Stimulated activated CD8-positive, alpha-beta memory T cell treated with anti-CD3 and anti-CD28 coated beads, Interleukin-2, amount 100 ng/mL, for 1 hour (primary cell): ENCODE measurements at places on chromosomes 2 and 18.

DNA sequence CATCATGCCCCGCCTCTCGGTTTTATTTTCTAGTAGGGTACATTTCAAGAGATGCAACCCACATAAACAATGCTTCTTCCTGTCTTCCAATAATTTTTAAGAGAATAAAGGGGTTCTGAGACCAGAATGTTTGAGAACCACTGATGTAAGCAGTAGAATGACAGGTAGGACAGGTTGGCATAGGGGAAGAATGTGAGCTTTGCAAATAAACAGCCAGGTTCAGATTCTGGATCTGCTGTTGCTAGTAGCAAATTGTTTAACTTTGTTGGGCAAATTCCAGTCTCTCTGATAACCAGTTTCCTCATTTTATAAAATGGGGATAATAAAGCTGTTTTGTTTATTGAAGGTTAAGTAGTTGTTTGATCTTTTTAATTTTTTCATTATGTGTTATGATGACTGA is 32.8 kb downstream of the SOCS6 start:
- no peak for DNase-seq

GRCh38 chr2:1795261-1796231 is 51.2 kb upstream of the PXDN start:
- DNase-seq: no peak

- no peak for DNase-seq
Measured at GRCh38 chr2:42844901-42845821, 52.8 kb upstream of the HAAO start.

DNA sequence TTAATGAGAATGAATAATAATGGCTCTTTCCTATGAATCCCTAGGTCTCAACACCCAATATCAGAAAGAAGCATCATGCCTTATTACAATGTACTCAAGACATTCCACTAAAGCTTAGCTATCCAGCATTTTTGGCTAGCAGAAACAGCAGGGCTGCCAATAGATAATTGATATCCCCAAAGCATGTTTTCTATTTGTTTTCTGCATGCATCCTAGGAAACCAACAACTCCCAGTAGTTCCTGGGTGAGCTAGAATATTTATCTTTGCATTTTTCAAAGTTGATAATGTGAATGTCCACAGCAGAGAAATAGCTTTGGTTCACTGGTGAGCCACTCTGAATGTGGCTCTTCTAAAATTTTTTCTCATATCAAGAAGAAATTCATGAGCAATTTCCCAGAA is 5.8 kb upstream of the ANTXR1 start:
- no peak for DNase-seq

- DNase-seq: no peak
Measured at GRCh38 chr2:46157072-46157965, 139.9 kb upstream of the EPAS1 start.

DNA sequence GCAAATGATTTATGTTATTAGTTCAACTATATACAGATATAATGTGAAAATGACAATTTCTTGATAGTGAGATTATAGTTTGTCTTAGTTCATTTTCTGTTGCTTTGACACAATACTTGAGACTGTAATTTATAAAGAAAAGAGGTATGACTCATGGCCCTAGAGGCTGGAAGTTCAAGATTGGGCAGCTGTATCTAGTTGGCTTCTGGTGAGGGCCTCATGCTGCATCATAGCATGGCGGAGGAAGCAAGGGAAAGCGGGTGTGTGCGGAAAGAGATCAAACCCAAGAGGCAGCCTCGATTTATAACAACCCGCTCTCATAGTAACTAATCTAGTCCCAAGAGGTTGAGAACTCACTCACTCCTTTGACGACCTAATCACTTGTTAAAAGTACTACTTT is 11.4 kb downstream of the PLEKHA3 start:
- DNase-seq: no peak

DNA sequence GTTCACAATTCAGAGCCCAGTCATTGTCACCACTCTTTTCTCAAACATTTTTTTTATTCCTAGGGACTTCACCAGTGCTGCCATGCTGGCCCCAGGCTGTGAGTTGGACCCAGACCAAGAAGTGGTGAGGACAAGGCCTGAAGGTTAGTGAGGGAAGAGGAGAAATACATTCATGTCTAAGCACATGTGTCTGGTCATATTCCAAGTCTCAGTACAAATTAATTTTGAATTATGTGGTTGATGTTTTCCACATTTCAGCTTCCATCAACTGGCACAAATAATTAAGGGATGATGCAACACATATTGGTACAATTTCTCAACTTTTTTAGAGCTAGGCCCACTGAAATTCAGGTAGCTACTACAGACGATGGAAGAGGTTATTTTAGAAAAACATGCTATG is 106.6 kb upstream of the UPP2 start:
- no peak for DNase-seq

GRCh38 chr2:68282811-68283418 is 30.6 kb upstream of the PPP3R1 start:
- no peak for DNase-seq

DNA sequence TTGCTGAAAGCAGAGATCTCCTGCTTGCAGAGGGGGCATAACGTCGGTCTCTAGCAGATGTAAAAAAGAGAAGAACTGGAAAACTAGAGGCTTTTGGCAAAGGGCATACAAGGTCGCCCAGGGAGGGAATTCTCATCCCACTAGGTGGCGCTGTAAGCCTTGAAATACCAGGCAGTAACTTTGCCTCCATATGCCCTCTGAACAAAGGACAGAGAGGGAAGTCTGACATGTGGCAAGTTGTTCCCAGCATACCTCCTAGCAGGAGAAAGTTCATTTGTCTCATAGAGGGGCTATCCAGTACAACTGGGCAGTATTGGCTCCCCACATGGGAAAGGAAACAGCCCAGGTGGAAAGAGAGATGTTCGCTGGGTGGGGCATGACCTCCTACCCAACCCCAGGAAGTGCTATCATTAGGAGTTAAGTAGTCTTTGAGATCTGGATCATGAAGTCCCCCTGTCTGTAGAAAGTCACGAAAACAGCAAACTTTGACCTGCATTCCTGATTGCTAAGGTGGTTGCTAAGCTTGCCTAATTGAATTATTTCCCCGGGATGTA is 39.9 kb downstream of the STK17B start:
- peak; percentile 28 for DNase-seq

- DNase-seq: no peak
Measured at GRCh38 chr18:44473394-44474066, 207.2 kb upstream of the SETBP1 start.

DNA sequence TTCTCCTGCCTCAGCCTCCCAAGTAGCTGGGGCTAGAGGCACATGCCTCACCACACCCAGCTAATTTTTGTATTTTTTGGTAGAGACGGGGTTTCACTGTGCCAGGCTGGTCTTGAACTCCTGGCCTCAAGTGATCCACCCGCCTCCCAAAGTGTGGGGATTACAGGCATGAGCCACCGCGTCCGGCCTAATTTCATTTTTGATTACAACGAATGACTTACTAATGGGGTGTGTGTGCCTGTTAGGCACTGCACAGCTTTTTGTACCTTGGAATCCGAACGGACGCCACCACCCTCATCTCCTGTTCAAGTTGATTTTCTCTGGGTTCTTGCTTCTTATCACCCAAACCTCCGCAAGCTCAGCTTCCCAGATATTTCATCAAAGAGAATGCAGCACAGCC is 17.2 kb downstream of the PTMA start:
- no peak for DNase-seq

- DNase-seq: no peak
Measured at GRCh38 chr2:102841107-102841840, 79.4 kb downstream of the TMEM182 start.

- DNase-seq: no peak
Measured at GRCh38 chr2:73063909-73064875, 7.3 kb downstream of the SFXN5 start.

DNA sequence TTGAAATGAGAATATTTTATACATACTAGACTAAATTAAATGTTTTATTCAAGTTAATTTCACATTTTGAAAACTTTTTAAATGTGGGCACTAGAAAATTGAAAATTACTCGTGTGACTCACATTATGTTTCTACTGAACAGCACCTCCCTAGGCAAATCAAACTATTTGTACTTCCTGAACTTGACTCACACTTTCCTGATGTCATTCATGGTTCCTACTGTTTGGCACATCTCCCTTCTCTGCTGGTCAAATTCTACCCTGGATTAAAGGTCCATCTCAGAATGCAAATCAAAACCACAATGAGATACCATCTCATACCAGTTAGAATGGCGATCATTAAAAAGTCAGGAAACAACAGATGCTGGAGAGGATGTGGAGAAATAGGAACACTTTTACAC is 16.7 kb downstream of the LHCGR start:
- DNase-seq: no peak

GRCh38 chr2:25929789-25930473 is 51.6 kb upstream of the ASXL2 start:
- no peak for DNase-seq

- DNase-seq: no peak
Measured at GRCh38 chr2:156630579-156631337, 194.6 kb downstream of the GPD2 start.

DNA sequence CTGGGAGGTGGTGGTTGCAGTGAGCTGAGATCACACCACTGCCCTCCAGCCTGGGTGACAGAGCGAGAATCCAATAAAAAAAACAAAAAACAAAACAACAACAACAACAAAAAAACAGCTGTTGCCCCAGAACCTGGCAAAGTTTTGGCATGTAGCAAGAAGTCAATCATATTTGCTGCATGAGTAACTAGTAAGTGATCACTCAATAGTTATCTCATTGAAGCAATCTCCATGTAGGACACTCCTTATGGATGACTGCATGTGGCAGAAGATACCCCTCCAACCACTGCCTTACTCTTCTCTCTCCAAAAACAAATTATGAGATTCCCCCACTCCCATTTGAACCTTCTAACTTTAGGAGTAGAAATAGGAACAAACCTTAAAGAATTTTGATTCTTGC is 113.7 kb downstream of the TTC27 start:
- no peak for DNase-seq

DNA sequence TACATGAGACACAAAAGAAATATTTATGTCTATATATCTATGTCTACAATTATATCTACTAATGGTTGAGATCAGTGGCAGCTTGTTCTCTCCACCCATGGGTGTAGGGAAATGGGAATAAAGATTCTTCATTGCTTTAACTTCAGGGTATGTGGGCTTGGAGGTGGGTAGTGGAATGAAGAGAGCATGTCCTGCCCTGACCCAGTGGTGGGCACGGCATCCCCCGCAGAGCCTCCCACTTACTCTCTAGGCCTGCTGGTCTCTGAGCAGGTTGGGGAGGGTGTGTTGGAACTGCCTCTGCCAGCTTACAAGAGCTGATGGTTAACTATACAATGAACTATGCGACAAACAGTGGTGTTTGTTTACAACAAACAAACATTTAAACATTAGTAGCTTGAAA is 152.5 kb upstream of the SKOR2 start:
- DNase-seq: no peak

GRCh38 chr2:172339371-172340010 is 87.9 kb upstream of the ITGA6 start:
- no peak for DNase-seq

- no peak for DNase-seq
Measured at GRCh38 chr2:79294994-79295393, 135.4 kb upstream of the REG3A start.

DNA sequence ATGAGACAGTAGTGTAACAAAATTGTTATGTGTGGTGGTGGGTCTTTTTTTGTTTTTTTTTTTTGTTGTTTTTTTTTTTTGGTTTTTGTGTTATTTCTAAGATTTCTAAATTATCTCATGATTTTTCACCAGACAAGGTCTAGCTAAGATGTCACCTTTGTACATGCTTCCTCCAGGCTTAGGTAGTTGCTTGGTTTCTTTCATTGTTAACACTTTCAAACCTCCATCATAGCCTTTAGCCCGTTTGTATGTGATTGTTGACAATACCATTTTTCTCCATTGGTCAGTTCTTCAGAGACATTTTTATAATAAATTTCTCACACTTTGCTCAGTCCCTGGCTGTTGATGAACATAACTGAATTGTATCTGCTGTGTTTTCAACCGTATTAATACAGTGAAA is 2.2 kb downstream of the RELCH start:
- DNase-seq: no peak
